ENCODE measurements at places on chromosomes 7 and 10. TPM values are rescaled to one million over a fixed set of nuclear protein-coding genes. Genes with fewer than 3 reads are reported as not detected.

DNA sequence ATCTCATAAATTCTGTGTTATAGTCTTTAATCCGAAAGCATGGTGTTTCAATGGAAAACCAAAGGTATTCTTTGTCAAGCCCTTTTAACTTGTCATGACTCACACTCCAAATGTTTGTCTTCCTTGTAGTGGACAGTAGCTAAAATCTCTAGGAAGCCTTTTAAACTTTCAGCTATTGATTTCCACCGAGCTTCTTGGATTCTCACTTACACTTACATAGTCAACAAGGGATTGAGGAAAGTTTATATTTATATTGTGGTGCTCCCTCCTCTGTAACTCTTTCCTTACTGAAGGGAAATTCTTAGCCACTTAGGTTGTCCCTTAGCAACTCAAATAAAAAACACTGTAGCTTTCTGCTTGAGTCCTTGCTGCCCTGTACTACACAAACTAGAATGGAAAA lies 31.2 kb upstream of the GPR37 start:
- no peak for DNase-seq

Gene FAM25A
- not detected for polyA plus RNA-seq

DNA sequence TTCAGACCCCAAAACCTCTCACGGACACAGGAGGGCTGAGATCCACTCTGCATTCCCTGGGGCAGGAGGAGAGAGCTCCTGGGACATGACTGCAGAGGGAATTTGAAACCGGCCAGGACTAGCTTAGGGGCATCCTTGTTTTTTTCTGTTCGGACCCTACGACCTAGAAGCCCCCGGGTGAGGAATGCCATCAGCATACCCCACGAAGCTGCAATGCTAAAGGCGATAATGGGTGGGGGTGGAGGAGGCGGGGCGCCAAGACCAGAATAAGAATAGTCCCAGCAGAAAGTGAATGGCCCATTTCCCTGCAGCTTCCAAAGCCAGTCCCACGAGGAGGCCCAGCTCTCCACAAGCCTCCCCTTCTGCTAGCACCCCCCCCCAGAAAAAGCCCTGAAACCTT lies 4.0 kb downstream of the PDGFA start:
- no peak for DNase-seq

DNA sequence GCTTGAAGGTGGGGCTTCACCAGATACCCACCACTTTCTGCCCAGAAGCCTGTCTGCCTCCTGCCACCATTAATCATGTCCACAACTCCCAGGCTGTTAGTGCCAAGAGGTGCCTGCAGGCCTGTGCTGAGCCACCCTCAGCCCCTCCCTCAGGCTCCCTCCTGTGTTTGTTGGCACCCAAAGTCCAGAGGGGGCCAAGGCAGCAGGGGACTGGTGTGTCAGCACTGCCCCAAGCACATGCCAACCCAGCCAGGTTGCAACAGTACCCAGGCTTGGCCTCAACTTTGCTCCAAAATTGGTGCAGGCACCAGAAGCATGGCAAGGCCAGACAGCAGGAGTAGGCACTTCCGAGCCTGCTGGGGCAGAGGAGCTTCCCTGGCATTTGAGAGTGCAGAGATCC lies 111.3 kb downstream of the HPSE2 start:
- no peak for DNase-seq

Gene LRMDA
- polyA plus RNA-seq = 21.8 TPM

Gene ZP3
- polyA plus RNA-seq = 2.7 TPM

DNA sequence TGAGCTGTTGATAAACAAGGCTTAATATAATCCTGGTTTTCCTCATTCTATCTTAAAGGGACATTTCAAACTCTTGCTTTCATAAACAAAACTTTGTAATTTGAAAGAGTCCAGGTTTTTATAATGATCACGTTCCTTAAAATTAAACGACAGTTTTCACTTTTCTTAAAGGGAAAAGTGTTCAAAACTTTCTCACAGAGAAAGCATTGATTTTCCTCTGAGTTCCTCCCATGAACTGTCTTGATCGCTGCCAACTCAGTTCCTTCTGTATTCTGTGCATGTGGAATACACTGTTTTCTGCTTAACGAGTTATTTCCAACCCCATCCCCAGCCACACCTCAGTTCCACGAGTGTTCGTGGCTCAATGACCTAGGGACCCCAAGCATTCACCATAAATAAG lies 2.4 kb upstream of the C7orf33 start:
- DNase-seq = no peak

Gene CXCL12
- polyA plus RNA-seq = 451 TPM

DNA sequence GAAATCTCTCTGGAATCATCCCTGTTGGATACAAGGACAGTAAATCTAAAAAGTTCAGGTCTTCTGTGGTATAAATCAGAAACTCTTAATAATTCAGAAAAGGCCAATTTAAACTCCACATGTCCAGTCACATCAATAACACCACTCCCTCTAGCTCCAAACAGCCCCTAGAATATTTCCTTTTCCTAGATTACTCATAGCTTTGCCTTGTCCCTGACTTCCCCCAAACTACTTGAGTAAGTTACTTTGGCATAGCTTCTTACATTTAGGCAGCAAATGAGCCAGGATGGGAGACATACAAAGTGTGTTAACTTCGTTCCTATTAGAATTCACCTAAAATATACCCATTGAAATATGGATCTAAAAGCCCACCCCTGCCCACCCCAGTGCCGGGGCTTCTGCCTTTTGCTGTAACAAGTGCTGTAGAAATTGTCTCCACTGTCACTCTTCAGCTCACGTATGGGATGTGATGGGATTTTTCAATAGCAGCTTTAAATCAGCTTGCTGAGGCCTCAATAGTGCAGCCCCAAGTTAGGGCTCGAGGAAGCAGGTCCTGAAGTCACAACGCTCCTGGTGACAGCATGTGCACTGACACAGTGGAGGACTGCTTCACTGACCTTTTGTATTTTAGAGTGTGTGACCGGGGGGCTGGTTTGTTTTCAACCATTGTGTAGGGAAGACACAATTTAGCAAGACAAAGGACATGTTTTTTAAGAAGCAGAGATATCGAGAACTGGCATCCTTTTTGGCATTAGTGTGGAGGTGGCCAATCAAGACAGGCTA lies 218.2 kb upstream of the KMT2E start:
- DNase-seq = no peak

DNA sequence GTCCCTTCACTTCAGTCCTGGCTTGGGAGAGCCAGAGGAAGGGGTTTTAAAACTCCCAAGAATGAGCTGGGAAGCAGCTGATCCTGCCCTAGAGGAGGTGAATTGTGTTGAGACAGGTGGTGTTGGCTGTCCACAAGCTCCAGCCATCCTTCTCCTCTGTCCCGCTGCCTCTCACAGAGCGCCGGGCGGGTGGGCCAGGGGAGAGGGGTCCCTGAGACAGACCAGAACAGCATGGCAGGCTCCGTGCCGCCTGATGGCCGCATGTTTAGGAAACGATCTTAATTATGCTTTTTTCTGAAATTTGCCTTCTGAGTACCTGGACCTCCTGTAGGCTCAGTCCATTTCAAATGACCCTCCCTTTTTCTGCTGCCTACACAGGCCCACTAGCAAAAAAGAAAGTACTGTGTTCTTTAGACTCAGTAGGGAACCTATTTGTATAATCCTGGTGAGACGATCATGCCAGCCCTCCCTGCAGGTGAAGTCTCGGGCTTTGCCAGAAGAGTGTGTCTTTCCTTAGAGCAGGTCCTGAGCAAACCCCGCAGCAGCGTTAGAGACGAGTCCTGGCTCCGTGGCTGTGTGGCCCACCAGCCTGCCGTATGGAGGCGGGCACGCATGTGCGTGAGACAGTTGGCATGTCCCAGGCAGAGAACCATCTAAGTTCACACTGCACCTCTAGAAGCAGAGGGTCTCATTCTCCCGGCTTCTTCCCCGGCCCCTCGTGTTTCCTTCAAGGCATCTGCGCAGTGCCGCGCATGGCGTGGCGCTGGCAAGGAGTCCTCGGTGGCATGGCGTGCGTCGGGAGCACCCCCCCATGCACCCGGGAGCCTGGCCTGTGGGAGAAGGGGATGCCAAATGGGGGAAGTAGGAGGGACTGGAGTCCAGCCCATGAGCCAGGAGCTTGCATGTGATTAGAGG lies 26.3 kb upstream of the PWWP2B start:
- no peak for DNase-seq

GRCh38 chr10:44935201-44935965 lies 24.2 kb upstream of the RASSF4 start:
- DNase-seq = no peak

DNA sequence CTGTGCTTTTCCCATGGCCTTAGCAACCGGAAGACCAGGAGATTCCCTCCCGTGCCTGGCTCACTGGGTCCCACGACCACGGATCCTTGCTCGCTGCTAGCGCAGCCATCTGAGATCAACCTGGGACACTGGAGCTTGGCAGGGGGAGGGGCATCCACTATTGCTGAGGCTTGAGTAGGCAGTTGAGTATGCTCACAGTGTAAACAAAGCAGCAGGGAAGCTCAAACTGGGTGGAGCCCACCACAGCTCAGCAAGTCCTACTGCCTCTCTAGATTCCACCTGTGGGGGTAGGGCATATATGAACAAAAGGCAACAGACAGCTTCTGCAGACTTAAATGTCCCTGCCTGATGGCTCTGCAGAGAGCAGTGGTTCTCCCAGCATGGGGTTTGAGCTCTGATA lies 697.0 kb downstream of the SORCS1 start:
- DNase-seq = no peak

GRCh38 chr10:101403161-101403560 lies 49.2 kb downstream of the BTRC start:
- no peak for DNase-seq

Gene SPDYE9
- polyA plus RNA-seq = 0.29 TPM

Gene TAF3
- 10.8 TPM for polyA plus RNA-seq

Gene PROSER2
- 6.6 TPM for polyA plus RNA-seq
